Fibroblast of villous mesenchyme (primary cell): ENCODE measurements at places on chromosomes 13 and 19.

DNA sequence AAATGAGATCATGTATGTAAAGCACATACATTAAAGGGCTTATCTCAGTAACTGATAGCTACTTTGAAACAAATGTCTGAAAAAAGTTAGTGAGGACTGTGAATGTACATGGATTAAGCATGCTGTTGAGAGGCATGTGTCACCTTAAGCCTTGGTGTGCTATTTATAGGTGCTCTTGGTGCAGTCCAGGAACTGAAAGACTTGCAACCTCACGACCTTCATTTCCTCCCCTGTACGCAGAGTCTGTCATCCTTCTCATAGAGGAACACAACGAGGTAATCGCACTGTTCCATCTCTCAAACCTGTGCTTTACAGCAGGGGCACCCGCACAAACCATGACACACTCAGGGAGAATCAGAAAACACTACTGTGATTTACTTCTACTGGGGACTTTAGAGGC, 65.6 kb downstream of the UFM1 start:
- no peak for DNase-seq

DNA sequence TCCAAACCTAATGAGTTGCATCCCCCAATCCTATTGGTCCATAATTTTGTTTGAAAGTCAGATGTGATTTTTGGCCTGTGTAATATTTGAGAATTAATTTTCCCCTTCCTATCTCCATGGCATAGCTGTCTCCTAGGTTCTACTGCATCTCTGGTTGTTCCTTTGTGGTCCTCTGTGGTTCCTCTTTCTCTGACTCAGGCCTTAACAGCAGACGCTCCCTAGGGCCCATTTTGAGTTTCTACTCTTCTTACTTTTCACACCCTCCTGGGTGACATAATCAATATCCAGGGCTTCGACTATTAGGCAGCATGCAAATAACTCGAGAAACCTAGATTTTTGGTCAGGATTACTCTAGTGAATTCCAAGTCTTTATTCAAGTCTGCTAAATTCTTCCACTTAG, 160.7 kb downstream of the RFC3 start:
- no peak for DNase-seq

GRCh38 chr13:69641773-69642172, 465.9 kb upstream of the ATXN8OS start:
- no peak for DNase-seq

GRCh38 chr19:50837300-50837699, 3.9 kb upstream of the KLK15 start:
- no peak for DNase-seq

DNA sequence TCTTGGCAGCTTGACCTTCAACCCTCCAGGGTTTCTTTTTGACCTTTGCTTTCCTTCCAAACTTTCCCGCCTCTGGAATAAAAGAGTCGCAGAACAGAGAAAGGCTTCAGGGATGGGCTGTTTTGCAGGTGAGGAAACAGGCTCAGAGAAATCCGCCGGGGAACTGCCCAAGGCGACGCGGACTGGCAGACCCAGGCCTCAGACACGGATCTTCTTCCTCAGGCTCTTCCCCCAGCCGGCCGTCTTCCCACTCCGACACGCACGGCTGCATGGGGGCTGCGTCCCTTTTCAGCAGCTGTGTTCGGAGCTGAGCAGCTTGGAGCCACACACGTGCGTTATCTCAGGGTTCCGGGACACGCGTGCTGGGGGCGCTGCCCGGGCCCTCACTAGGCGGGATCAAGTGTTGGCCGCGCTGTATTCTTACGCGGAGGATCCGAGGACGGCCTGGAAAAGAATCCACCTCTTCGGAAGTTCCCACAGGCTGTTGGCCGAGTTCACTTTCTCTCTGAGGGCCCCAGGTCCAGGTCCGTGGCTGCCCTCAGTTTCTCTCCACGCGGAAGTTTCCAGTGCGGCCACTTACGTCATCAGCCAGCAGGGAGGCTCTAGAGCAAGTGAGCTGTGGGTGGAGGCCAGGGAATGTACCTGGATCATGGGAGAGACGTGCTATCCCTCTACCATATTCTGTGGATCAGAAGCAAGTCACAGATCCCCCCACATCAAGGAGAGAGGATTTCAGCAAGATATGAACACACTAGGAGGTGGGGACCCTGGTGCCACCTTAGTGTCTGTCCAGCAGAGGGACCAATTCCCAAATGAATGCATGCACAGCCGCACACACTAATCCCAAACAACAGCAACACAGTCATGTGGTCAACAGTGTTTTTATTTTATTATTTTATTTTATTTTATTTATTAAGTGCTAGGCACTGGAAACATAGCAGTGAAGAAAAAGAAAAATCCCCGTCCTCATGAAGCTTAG, 100.4 kb downstream of the ING1 start:
- no peak for DNase-seq
